Activated T-helper 17 cell treated with anti-CD3 and anti-CD28 coated beads, Interleukin-2, amount 50 U/mL, for 72 hours (primary cell): ENCODE measurements at places on chromosomes 1 and 21. TPM values are rescaled to one million over a fixed set of nuclear protein-coding genes. Genes with fewer than 3 reads are reported as not detected.

- peaks cover 4% of the 10 kb centered on the region for H3K27me3 ChIP-seq
- no peak for ATAC-seq
- no peaks in the 10 kb centered on the region for H3K36me3 ChIP-seq
- H3K27ac ChIP-seq = no peak overlapping the region
- peaks cover 3% of the 10 kb centered on the region for H3K4me1 ChIP-seq
- H3K4me3 ChIP-seq = no peak overlapping the region
Observed at GRCh38 chr1:11413986-11414391, 65.0 kb upstream of the DISP3 start.

DNA sequence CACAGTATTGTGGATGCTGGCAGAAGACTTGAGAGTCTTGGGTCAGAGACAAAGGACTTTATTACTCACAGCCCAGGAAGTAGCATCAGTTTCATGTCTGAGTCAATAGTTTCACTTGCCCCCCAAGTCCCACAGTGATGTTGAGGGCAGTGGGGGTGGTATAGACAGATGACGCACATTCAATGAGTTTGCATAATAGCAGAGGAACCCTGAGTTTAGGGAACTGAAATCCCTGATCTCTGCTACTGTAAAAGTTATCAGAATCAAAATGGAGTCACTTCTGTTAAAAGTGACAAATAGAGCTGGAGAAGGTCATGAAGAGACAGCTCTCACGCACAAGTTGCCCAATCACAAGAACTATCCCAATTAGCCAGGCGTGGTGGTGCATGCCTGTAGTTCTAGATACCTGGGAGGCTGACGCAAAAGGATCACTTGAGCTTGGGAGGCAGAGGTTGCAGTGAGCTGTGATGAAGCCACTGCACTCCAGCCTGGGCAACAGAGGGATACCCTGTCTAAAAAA is 11.5 kb upstream of the HCRTR1 start:
- peak overlapping the region; percentile 31 for H3K4me3 ChIP-seq
- peak overlapping the region; percentile 80 for H3K27ac ChIP-seq
- peaks cover 5% of the 10 kb centered on the region for H3K4me1 ChIP-seq
- H3K36me3 ChIP-seq = no peaks in the 10 kb centered on the region
- ATAC-seq = peak; percentile 99

- peaks cover 7% of the 10 kb centered on the region for H3K27me3 ChIP-seq
- no peaks in the 10 kb centered on the region for H3K4me1 ChIP-seq
Observed at GRCh38 chr21:38013741-38014140, 97.5 kb upstream of the KCNJ6 start.

- no peak overlapping the region for H3K27ac ChIP-seq
- no peaks in the 10 kb centered on the region for H3K36me3 ChIP-seq
- H3K4me3 ChIP-seq = no peak overlapping the region
- H3K27me3 ChIP-seq = peaks cover 15% of the 10 kb centered on the region
Observed at GRCh38 chr1:178941261-178941689, 70.4 kb upstream of the ANGPTL1 start.

GRCh38 chr1:181643631-181644030 is 160.3 kb downstream of the CACNA1E start:
- H3K36me3 ChIP-seq = no peaks in the 10 kb centered on the region
- H3K27me3 ChIP-seq = peaks cover 29% of the 10 kb centered on the region
- H3K27ac ChIP-seq = no peak overlapping the region
- no peaks in the 10 kb centered on the region for H3K4me1 ChIP-seq
- H3K4me3 ChIP-seq = no peak overlapping the region
- no peak for ATAC-seq

DNA sequence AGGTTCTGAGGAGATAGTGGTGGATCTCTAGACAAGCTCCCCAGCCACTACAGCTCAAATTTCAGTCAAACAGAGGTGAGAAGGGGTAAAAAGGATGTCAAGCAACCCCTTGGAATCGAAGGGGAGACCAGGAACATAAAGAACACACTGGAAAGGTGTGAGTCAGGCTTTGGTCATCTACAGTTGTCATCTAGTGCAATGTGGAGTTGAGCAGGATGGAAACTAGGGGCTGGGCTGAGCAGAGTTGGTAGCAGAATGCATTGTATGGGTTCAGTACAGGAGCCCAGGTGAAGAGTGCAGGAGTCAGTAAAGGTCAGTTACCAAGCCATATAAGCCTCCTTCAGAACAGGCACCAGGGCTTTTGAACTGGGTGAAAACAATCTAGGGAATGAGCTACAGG is 52.7 kb upstream of the VAV3 start:
- peak; percentile 57 for ATAC-seq
- H3K4me1 ChIP-seq = no peaks in the 10 kb centered on the region
- no peak overlapping the region for H3K27ac ChIP-seq
- no peaks in the 10 kb centered on the region for H3K36me3 ChIP-seq

DNA sequence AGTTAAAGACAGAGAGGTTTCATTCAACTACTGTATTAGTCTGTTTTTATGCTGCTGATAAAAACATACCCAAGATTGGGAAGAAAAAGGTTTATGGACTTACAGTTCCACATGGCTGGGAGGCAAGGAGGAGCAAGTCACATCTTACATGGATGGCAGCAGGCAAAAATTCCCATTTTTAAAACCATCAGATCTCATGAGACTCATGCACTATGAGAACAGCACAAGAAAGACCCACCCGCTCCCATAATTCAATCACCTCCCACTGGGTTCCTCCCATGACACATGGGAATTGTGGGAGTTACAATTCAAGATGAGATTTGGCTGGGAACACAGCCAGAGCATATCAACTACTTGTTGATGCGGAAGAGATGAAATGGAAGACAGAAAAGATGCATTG is 9.2 kb downstream of the GPR161 start:
- no peak for ATAC-seq
- no peak overlapping the region for H3K4me3 ChIP-seq
- H3K27me3 ChIP-seq = peaks cover 38% of the 10 kb centered on the region
- H3K4me1 ChIP-seq = no peaks in the 10 kb centered on the region
- H3K27ac ChIP-seq = no peak overlapping the region

- peaks cover 34% of the 10 kb centered on the region for H3K27me3 ChIP-seq
- no peaks in the 10 kb centered on the region for H3K4me1 ChIP-seq
- no peak for ATAC-seq
- H3K27ac ChIP-seq = no peak overlapping the region
- H3K4me3 ChIP-seq = no peak overlapping the region
- H3K36me3 ChIP-seq = no peaks in the 10 kb centered on the region
Observed at GRCh38 chr1:29924017-29924431, 687.7 kb downstream of the PTPRU start.

DNA sequence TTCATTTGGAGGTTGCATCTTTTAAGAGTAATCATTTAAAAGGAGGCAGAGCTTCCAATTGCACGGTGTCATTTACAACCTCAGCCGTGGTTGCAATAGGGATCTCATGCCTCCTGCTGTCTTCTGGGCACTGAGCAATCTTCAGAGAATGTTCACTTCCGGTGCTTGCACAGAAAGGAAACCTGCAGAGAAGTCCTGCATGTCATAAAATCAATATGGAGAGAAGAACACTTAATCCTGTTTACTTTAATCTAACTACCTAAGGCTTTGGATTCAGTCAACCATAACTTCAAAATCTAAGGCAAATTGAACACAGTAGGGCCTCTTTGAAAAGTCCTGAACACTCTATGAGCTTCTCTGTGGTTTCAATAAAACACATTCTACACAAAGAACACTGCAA is 11.3 kb upstream of the MAP10 start:
- no peak overlapping the region for H3K27ac ChIP-seq
- peaks cover 6% of the 10 kb centered on the region for H3K27me3 ChIP-seq
- H3K4me1 ChIP-seq = peaks cover 13% of the 10 kb centered on the region

- H3K27me3 ChIP-seq = peaks cover 24% of the 10 kb centered on the region
- H3K4me1 ChIP-seq = no peaks in the 10 kb centered on the region
- H3K27ac ChIP-seq = no peak overlapping the region
- no peak overlapping the region for H3K4me3 ChIP-seq
- no peaks in the 10 kb centered on the region for H3K36me3 ChIP-seq
Observed at GRCh38 chr1:5220421-5220820, 566.0 kb downstream of the AJAP1 start.

- H3K36me3 ChIP-seq = no peaks in the 10 kb centered on the region
- no peaks in the 10 kb centered on the region for H3K4me1 ChIP-seq
- no peak for ATAC-seq
- H3K4me3 ChIP-seq = no peak overlapping the region
Observed at GRCh38 chr1:157087030-157087429, 12.6 kb downstream of the ETV3L start.

DNA sequence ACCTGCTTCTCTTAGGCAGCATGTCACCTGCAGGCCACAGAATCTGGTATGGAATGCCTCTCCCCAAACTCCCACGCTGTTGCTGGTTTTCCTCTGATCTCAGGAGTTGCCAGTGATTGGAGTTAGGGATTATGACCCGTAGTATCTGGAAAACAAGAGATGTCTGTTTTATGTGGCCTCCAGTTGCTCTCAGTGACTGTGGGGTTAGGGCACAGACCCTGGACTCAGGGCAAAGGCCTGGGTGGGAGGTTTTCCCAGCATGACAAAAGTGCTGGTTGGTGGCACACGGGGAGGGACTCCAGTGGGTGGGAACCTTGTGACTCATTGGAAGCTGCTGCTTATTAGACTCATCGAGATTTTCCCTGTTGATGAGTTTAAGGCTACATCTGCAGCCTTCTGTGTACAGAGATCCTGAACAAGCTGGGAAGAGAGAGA is at the start of gene NR1I3:
TSS of gene NR1I3 (minus strand) at position 165 of the 435 bp plus-strand sequence. CDS start 1,638 bp downstream, outside the sequence.
- no peak within 1 kb of the TSS for H3K27ac ChIP-seq
- no peak within 1 kb of the TSS for H3K4me3 ChIP-seq
- peaks cover 12% of the 10 kb centered on the region for H3K27me3 ChIP-seq
- ATAC-seq = no peak
- H3K4me1 ChIP-seq = no peaks in the 10 kb centered on the region

DNA sequence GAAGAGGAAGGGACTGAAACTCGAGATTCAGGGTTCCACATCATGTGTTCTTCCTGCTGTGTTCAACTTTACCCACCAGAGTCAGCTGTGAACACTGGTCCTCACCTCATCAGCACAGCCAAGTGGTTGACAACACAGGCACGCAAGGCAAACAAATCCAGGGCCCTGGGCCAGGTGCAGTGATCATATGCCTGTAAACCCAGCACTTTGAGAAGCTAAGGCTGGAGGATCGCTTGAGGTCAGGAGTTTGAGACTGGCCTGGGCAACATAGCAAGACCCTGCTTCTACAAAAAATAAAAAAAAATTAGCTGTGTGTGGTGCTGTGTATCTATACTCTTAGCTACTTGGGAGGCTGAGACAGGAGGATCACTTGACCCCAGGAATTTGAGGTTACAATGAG is 8.4 kb upstream of the XKR8 start:
- H3K4me3 ChIP-seq = no peak overlapping the region
- ATAC-seq = no peak
- no peaks in the 10 kb centered on the region for H3K4me1 ChIP-seq
- no peaks in the 10 kb centered on the region for H3K27me3 ChIP-seq
- H3K27ac ChIP-seq = no peak overlapping the region
- no peaks in the 10 kb centered on the region for H3K36me3 ChIP-seq

- H3K36me3 ChIP-seq = no peaks in the 10 kb centered on the region
- no peaks in the 10 kb centered on the region for H3K4me1 ChIP-seq
- H3K4me3 ChIP-seq = no peak overlapping the region
- ATAC-seq = no peak
- no peak overlapping the region for H3K27ac ChIP-seq
Observed at GRCh38 chr1:86245566-86246190, 89.1 kb upstream of the COL24A1 start.

DNA sequence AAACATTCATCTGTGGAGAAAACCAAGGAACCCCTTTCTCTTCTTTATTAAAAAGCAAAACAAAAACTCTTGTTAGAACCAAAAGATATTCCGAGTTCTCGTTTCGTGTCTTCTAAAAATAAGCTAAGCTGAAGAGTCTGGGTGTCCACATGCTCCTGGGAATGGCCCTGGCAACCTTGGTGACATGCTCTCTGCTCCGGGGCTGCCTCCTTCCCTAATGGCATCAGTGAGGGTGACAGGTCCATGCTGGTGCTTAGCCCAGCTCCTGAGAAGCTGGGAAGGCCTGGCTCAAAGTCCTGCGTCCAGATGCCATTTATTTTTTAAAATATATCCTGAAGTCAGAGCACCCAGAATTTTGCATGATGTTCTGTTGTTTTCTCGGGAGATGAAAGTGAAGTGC is 24.6 kb upstream of the TRAPPC10 start:
- ATAC-seq = no peak
- H3K27ac ChIP-seq = no peak overlapping the region
- no peaks in the 10 kb centered on the region for H3K4me1 ChIP-seq
- peaks cover 5% of the 10 kb centered on the region for H3K36me3 ChIP-seq

GRCh38 chr1:154476791-154477190 is 25.2 kb upstream of the TDRD10 start:
- H3K27ac ChIP-seq = no peak overlapping the region
- H3K27me3 ChIP-seq = no peaks in the 10 kb centered on the region

- no peak overlapping the region for H3K27ac ChIP-seq
- no peaks in the 10 kb centered on the region for H3K36me3 ChIP-seq
- no peak overlapping the region for H3K4me3 ChIP-seq
- H3K4me1 ChIP-seq = no peaks in the 10 kb centered on the region
- no peaks in the 10 kb centered on the region for H3K27me3 ChIP-seq
- ATAC-seq = no peak
Observed at GRCh38 chr1:234573711-234574299, 36.2 kb downstream of the IRF2BP2 start.

DNA sequence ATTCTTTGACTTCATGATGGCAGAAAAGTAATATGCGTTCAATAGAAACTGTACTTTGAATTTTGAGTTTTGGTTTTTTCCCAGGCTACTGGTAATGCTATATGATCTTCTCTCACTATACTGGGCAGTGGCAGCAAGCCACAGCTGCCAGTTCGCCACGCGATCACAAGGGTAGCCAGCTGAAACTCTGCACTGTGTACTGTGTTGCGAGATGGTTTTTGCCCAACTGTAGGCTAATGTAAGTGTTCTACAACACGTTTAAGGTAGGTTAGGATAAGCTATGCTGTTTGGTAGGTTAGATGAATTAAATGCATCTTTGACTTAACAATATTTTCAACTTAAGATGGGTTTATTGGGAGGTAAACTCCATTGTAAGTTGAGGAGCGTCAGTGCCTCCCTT is 123.1 kb downstream of the NRDC start:
- H3K4me3 ChIP-seq = no peak overlapping the region
- no peak for ATAC-seq
- H3K36me3 ChIP-seq = peaks cover 57% of the 10 kb centered on the region
- no peaks in the 10 kb centered on the region for H3K27me3 ChIP-seq
- no peak overlapping the region for H3K27ac ChIP-seq

DNA sequence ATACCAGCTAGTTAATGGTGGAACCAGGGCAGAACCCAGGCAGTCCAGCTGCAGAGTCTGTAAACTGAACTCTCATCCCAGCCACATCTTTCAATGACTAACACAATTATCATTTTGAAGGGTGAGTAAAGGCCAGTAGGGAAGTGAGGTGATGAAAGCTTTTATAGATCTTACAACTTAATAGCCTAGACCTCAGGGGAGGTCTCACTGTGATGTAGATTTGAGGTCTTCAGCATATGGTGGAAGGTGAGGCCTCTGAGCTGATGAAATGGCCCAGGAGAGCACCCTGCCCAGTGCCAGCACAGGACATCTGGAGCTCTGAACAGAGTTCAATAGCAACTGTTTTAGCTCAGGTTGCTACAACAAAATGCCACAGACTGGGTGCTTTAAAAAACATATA is 44.8 kb upstream of the POU2F1 start:
- peaks cover 7% of the 10 kb centered on the region for H3K27me3 ChIP-seq
- H3K4me3 ChIP-seq = no peak overlapping the region
- no peaks in the 10 kb centered on the region for H3K36me3 ChIP-seq
- ATAC-seq = no peak
- H3K4me1 ChIP-seq = no peaks in the 10 kb centered on the region
- H3K27ac ChIP-seq = no peak overlapping the region

KRTAP19-3 gene
- not detected for total RNA-seq

CACNA1E gene
- not detected for total RNA-seq

SLC1A7 gene
- not detected for total RNA-seq

SLFNL1 gene
- total RNA-seq = 0.13 TPM

CD52 gene
- total RNA-seq = 218 TPM

CRABP2 gene
- total RNA-seq = 2.2 TPM

LAD1 gene
- total RNA-seq = not detected

C4BPA gene
- total RNA-seq = not detected

KCNJ15 gene
- 0.69 TPM for total RNA-seq

DCDC2B gene
- total RNA-seq = 0.28 TPM

ESPN gene
- total RNA-seq = 0.71 TPM

HSPA6 gene
- total RNA-seq = 0.41 TPM
